AG09319 (cell line): ENCODE measurements at places on chromosomes 6 and 20.

GRCh38 chr6:52617087-52617486 is 40.2 kb upstream of the TRAM2 start:
- DNase-seq, result no peak

GRCh38 chr20:52748285-52748932 is 223.7 kb upstream of the TSHZ2 start:
- DNase-seq, result no peak

DNA sequence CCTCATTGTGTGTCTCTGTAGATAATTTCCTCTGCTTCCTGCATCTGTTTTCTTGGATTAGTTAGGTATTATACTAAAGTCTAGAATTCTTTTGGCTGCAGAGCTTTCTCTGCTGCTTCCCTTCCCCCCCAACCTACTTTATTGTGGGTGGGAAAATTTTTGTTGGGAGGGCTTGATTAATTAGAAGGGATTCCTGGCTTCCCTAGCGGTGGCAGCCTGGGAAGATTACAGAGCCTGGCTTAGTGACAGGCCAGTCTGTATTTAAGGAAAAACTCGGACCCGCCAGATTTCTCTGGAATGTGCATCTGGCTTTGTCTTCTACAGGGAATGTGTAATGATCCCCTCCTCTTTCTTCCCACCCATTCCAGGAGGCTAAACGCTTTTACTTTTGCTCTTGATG is 31.2 kb downstream of the SLX4IP start:
- DNase-seq, result no peak

GRCh38 chr20:33765099-33765498 is 33.3 kb downstream of the ZNF341 start:
- DNase-seq, result no peak

DNA sequence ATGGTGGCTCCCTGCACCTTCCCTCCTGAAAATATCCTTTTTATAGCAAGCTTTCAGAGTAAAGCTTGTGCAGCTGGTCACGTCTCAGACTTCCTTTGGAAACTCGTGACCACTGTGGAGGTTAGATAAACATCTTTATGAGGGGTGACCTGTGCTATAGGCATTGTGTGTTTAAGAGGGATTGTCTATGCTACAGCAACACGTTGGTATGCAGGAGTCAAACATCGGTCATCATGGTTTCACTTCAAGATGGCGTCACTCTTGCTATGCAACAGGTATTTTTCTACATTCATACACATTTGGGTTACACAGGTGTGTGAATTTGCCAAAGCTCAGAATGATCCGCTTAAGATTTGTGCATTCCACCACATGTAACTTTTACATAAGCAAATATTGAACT is 14.6 kb upstream of the BLCAP start:
- no peak for DNase-seq

DNA sequence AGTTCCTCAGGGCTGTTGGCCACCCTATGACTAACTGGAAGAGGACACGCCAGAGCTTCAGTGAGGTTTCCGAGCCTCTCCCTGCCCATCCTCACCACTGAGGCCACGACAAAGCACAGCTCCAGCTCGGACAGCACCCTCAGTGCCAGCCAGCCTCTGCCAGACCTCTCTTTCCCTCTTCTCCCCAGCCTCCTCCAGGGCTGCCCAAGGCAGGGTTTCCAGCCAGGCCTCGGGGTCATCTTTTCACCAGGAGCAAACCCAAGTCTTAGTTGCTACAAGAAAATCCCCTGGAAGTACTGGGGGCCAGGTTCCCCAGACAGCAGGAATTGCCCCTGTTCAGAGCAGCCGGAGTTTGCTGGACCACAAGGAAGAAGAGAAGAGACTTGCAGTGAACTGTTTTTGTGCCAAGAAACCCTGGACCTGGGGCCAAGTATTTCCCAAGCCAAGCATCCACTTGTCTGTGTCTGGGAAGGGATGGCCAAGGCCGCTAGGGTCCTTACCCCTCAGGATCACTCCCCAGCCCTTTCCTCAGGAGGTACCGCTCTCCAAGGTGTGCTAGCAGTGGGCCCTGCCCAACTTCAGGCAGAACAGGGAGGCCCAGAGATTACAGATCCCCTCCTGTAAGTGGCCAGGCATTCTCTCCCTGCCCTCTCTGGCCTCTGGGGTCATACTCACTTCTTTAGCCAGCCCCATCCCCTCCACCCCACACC is 41.6 kb downstream of the PLAGL2 start:
- DNase-seq, result no peak

- DNase-seq, result no peak
These were observed 601.5 kb downstream of the QKI start for GRCh38 chr6:164016056-164016455.

- no peak for DNase-seq
These were observed 842.2 kb downstream of the EPHA7 start for GRCh38 chr6:92577077-92577719.

DNA sequence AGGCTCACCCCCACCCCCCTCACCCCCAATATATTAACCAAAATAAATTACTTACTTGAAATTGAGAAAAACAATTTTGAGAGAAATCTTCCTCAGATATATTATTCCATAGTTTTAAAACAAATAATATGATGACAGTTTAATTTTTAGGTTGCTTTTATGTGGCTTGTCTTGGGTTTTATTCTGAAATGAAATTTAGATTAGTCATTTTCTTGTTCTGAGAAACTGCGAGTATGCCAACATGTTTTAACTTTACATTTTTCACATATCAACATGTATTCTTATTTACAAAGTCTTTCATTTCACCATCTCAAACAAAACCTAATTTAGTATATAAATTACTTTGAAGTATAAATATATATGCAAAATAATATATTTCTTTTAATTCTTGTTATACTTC is 11.1 kb downstream of the REV3L start:
- DNase-seq, result no peak

DNA sequence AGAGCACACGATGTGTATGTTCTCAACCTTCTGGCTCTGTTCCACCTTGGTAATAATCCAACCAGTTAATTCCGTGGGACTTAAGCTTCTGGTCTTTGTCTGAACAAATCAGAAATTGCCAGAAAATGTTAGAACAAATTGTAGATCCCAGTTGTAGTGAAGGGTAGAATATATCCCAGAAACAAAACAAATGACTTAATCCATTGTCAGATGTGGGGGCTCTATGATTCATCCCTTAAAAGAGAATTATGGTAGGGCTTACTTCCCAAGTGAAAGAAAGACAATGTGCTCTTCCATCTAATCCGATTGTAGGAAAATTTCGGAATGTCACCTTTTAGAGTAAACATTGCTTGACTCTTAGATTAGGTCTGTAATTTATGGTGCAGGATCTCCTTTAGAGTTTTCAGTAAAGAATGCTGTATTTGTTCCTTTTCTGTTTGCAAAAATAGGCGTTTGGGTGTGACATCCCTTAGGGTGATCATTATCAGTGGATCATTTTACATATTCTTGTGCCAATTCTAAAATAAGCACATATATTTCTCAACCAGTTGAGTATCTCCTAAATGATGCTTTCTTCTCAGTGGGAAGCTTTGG is 234.5 kb upstream of the ZNF217 start:
- DNase-seq, result peak; percentile 76

DNA sequence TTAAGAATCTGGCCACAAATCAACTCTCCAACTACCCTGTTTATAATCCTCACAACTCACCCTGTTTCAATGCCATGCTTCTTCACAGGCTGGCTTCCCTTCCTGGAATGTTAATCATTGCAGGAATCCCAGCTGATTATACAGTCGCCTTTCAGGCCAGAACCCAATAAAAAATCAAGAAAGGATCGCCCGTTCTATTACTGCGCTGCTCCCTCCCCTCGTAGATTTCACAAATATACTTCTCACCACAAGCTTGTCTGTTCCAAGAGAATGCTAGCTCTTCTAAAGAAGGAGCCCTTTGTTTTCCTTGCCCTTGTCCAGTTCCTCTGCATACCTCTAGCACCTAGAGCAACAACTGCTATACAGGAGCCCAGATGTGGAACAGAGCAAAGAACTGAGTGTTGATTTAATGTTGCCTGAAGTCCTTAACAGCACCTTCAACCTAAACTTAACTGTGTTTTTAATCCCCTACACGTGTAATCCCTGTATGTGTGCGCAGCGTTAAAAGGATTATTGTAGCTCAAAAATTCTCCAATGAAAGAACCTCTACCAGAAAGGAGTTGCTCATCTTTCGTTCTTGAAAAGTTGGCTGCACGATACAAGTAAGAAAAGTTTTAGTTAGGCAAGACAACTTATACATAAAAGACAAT is 988 bp downstream of the ECHDC1 start:
- no peak for DNase-seq

DNA sequence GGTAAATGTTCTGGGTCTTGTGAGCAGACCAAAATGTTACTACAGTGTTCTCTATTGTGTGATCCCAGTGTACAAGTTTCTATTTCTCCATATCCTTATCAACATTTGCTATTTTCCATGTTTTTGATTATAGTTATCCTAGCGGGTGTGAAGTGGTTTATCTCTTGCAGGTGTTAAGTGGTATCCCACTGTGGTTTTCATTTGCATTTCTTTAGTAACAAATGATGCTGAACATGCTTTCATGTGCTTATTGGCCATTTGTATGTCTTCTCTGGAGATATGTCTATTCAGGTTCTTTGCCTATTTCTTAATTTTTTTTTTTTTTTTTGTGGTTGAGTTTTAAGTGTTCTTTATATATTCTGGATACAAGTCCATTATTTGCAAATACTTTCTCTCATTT is 35.5 kb downstream of the NSFL1C start:
- DNase-seq, result no peak

GRCh38 chr20:51815383-51816076 is 13.2 kb upstream of the SALL4 start:
- DNase-seq, result no peak

- DNase-seq, result no peak
These were observed 15.4 kb downstream of the TMEM244 start for GRCh38 chr6:129845696-129846095.

GRCh38 chr20:5668529-5668868 is 81.7 kb upstream of the SHLD1 start:
- DNase-seq, result no peak

- DNase-seq, result no peak
These were observed 123.6 kb upstream of the LRFN2 start for GRCh38 chr6:40710626-40711330.

DNA sequence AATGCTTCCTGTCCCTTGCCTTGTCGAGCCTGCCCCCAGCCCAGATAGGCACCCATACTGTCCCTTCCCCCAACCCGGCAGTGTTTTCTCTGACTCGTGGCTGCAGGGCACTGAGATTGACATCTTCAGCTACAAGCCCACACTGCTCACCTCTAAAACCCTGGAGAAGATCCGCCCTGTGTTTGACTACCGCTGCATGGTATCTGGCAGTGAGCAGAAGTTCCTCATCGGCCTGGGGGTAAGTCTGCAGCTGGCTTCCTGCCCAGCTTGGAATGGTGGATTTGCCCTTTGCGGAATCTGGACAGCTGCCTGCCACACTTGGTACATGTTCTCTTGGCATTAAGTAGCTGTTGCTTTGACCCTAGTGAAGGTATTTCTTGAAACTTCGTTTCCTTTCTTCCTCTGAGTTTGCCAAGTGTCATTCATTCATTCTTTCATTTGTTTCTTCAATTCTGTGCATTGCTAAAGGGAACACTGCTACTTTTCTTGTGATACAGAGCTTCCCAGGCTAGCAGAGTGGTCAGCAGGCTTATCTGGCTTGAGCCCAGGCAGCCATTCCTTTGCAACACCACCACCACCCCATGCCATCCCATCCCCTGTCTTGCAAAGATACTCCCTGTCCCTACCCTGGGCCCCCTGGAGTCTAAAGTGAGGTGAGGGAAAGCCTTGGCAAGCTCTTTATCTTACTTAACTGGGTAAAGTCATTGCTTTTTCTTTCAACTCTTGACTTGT is 26.2 kb downstream of the CCDC167 start:
- DNase-seq, result peak; percentile 18

GRCh38 chr6:120274547-120274946 is 925.0 kb upstream of the MAN1A1 start:
- no peak for DNase-seq

DNA sequence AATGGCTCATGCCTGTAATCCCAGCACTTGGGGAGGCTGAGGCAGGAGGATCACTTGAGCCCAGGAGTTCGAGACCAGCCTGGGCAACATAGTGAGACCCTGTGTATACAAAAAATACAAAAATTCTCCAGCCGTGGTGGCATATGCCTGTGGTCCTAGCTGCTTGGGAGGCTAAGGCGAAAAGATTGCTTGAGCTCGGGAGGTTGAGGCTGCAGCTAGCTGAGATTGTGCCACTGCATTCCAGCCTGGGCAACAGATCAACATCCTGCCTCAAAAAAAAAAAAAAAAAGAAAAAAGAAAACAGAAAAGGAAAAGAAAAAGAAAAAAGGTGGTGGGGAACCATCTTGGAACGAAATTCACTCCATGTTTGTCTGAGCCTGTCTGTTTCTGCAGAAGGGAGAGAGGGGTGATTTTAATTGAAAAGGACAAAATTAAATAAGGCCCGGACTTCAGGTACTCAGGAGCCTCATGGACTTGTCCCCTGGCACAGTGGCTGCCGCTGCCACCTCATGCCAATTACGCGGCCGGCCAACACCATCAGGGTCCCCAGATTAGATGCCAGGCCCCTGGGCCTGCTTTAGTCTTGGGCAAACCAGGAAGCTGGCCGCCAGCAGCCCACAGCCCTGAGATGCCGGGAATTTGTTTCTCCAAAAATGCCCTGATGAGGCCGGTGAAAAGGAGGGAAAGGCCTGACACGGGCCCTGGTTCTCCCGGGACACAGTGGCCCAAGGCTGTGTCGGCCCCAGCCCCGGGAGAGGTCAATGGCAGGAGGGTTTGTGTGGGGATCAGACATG is 37.8 kb upstream of the STX16 start:
- no peak for DNase-seq

GRCh38 chr6:130453230-130453629 is 87.4 kb downstream of the TMEM200A start:
- DNase-seq, result no peak

DNA sequence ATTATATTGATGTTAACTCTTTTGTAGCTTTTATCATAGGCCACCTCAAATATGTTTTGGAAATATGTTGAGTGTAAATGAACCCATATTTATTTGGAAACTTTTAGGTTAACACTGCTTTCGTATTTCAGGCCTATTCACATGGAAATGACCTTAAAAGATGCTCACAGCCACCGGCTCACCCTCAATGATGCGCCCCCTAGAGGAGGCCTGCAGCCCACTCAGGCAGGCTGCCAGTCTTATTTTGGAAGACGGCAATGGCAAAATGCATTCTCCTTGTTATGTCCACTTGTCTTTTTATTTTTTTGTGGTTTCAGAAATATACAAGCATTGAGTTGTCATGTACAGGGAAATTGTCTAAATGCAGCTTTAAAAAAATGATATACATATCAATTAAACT is 869.7 kb downstream of the PHF3 start:
- no peak for DNase-seq

GRCh38 chr6:134168590-134169208 is 116.3 kb upstream of the SLC2A12 start:
- DNase-seq, result no peak

DNA sequence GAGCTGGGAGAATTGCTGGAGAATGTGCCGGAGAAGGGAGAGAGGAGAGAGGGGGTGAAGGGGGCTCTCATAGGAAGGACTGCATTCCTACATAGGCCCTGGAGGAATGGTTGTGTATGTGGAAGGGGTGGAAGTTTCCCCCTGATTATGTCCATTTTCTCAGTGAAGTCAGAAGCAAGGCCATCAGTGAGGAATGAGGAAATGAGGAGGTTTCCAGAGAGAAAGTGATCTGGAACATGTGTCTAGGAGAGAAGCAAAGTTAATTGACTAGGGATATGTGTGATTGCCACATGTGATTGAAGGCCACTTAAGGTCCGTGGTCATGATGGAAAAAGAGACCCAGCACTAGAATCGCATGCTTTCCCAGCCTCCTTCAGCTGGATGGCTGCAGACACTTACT is 42.3 kb downstream of the TBPL1 start:
- no peak for DNase-seq

- no peak for DNase-seq
These were observed 82.8 kb downstream of the ZMYND8 start for GRCh38 chr20:47273591-47274235.
